Left lung (tissue), 14 donors: ENCODE measurements at places on chromosomes 12 and 14.

DNA sequence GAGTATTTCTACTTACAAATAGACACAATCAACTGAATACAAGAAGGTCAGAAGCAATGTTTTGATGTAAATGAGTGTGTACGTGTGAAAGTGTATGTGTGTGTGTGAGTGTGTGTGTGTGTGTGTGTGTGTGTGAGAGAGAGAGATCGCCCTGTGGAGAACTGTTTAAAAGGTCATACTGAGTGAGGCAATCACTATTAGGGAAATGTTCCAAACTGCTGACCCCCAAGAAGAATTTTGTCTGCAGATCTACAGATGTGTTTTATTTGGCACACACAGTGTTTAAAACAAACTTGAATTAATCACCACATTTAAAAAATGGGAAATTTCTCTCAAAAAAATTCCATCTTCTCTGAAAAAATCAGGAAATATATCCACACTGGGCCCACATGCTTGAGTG lies 1069.1 kb downstream of the SLC6A15 start:
- DNase-seq, result no peak

GRCh38 chr12:12612358-12612757 lies 682 bp downstream of the CREBL2 start:
- peak; percentile 55 for DNase-seq

- no peak for DNase-seq
Measured at GRCh38 chr12:47722136-47722834, 3.0 kb downstream of the ENDOU start.

DNA sequence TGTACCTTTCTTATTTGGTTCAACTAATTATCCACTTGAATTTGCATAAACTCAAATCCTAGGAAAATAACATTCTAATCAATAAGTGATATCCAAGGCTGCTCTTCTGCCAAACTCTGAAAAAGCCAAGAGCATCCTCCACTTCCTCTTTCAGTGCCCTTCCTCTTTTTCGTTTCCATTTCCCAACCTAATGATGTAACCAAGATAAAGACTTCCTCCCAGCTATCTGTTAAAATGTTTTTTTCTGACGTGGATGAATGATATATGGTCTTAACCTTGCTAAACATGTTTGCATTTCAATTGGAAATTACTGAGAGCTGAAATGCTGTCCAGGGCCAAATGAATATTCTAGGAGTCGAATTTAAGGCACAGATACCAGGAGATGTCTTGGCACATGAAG lies 459.5 kb upstream of the PDE3A start:
- no peak for DNase-seq

GRCh38 chr14:34129927-34130552 lies 179.2 kb upstream of the EGLN3 start:
- DNase-seq, result no peak
